ENCODE measurements at places on chromosomes 4 and X.

DNA sequence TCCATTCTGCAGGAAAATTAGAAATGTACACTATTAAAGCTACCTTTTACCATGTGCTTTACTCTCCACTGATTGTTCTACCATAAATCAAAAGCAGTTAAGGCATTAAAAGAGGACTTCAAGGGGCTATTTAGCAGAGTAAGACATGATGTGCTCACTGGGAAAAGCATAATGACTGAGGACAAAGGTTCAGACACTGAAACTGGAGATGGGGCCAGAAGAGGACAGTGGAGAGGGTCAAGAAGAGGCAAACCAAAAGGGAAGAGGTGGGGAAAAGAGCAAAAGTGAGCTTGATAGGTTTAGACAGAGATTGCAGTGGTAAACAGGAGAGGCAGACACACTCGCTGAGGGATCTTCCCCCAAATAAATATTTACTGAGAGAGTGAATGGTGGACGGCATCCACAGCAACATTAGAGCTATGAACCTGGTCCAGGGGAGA is 23.8 kb downstream of the SH3RF1 start:
- DNase-seq, result no peak

GRCh38 chrX:6465756-6466155 is 69.2 kb downstream of the VCX3A start:
- DNase-seq, result no peak

DNA sequence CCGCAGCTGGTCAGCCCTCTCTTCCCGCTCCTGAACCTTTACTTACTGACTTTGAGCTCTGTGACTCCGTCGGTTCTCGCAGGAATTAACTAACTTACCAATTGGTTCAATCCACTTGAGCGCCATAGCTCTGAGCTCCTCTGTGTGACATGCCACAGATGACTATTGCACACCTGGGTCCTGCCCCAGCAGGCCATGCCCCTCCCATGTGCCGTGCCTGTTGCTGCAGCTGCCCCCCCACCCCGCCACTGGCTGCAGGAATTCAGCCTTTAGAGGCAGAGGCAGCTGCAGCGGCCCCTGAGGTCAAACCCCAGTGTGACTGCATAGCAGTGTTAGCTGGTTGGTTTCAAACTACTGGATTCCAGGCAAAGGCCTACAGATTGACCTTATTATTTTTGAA is 70.6 kb downstream of the MTMR1 start:
- DNase-seq, result no peak

- DNase-seq, result no peak
These were observed 22.1 kb upstream of the OR13H1 start for GRCh38 chrX:131521824-131522223.

GRCh38 chrX:43750248-43750676 is 94.2 kb downstream of the MAOA start:
- DNase-seq, result peak; percentile 14

GRCh38 chr4:123364906-123365305 is 31.7 kb upstream of the SPRY1 start:
- DNase-seq, result no peak

- DNase-seq, result no peak
These were observed 932.7 kb downstream of the FAT4 start for GRCh38 chr4:126247409-126247808.

DNA sequence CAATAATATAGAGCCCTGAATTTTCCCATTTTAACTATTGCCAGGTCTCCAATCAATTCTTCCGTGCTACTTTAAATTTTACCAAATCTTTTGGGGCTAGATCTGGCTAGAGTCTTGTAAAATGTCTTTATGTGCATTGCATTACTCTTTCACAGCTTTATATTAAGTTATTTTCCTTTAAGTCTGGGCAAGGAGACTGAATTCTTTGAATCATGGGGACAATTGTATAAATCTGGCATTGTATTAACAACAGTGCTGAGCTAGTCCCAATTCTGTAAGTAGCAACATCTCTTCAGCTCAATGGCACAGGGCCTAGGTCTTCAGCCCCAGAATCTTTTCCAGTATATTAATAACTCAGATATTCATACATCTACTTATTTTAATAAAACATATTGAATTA is 1080.4 kb upstream of the INTU start:
- DNase-seq, result no peak

DNA sequence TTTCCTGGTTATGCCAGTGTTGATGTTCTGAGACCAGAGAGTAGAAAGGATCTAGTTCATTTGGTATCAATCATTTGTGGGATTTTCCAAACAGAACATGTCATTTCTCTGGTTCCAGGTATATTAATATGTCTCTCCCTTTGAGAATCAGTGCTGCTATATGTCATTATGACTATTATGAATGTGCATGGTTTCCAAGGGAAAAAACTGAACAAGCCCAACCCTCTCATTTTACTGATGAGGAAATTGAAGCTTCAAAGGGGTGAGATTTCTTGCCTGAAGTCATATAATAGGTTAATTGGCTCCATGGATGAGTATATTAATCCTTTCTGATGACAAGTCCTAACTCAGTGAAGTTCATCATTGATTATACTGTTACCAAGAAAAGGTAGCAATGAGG is 31.9 kb downstream of the RUFY3 start:
- DNase-seq, result no peak

GRCh38 chr4:140755774-140756318 is 339 bp downstream of the TBC1D9 start:
- peak; percentile 52 for DNase-seq

- no peak for DNase-seq
These were observed 266.0 kb downstream of the PAPSS1 start for GRCh38 chr4:107453987-107454386.

DNA sequence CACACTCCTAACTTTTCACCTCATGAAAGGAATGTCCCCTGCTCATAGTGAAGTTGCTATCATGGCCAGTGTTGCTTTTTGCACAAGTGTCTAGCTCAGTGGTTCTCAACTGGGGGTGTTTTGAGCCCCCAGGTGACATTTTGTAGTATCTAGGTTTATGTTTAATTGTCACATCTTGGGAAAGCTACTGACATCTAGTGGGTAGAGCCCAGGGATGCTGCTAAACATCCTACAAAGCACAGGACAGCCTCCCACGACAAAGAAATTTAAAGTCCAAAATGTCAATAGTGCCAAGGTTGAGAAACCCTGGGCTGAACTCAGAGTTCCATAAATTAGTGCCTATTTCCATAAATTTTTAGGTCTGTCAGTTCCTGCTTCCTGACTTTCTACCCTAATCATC is 70.7 kb upstream of the HCCS start:
- DNase-seq, result no peak

- DNase-seq, result no peak
These were observed 940.0 kb downstream of the SH3BGRL start for GRCh38 chrX:82141942-82142341.

- DNase-seq, result no peak
These were observed 821 bp downstream of the ASMTL start for GRCh38 chrX:1451661-1452515.

DNA sequence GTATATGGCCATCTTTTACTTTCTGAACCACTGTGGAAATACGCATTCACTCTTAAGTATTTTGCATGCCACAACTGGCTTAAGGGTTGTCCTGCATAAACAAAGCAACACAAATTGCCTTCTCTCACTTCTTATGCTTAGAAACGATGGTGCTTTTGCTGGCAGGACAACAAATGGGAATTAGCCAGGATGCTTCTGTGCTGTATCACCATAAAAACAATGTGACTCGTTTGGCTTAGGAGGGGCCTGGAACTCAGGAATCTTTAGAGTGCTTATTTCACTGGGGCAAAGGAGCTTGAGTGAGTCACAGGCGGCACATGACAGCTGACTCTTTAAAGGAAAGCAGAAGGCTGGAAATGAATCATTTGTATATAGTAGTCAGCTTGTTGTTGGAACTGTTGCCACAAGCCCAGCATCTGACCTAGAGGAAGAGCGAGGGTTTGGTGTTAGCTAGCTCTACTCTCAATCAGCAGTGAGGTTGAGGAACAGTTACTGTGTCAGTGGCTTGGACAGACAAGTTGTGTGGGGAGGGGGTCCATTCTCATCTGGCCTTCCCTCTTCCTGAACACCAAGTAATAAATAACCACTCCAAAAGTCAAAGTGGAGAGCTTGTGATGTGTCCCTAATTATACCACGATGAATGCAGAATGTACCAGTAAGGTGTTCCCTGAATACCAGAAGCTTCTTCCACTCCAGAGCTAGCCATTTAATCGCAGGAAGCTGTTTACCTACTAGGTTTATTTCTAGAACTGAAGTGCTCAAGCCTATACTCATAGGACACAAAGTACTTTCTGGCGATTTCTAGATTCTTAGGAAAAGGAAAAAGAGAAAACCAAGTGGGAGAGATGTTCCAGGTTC is 293.1 kb downstream of the CAMK2D start:
- peak; percentile 92 for DNase-seq

GRCh38 chr4:131531087-131531486 is 1618.0 kb upstream of the PCDH10 start:
- DNase-seq, result no peak

DNA sequence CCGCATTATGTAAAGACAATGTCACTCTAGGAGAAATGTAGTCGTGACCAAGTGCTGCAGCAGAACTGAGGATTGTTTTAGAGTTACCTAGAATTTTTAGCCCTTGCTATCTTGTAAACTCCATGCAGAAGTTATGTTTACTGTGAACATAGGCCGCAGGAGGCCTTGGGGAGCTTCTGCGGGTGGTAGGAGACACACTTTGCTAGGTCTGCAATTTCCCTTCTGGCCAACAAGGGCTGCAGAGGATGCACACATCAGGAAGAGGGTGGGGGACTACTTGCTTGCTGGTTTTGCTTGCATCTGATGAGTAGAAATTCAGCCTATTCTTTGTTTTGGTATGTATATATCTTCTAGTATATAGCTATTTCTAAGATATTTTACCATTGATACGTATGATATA is 23.1 kb downstream of the BANK1 start:
- no peak for DNase-seq

DNA sequence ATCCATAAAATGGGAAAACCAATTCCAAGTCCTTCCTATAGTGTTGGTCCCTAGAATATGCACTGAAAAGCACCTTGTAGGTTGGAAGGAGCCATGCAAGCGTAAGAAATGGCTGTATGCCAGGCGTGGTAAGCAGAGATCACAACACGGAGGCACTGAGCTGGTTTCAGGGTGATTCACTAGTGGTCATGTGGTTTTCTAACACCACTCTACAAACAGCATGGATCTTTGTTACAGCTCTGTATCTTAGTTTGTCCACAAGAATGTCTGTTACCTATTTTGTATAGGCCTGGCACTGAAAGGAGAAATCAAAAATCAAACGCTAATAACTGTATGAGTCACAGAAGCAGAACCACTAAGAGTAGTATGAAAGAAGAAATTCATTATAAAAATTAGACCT is 71.9 kb downstream of the MAGEB17 start:
- DNase-seq, result no peak

DNA sequence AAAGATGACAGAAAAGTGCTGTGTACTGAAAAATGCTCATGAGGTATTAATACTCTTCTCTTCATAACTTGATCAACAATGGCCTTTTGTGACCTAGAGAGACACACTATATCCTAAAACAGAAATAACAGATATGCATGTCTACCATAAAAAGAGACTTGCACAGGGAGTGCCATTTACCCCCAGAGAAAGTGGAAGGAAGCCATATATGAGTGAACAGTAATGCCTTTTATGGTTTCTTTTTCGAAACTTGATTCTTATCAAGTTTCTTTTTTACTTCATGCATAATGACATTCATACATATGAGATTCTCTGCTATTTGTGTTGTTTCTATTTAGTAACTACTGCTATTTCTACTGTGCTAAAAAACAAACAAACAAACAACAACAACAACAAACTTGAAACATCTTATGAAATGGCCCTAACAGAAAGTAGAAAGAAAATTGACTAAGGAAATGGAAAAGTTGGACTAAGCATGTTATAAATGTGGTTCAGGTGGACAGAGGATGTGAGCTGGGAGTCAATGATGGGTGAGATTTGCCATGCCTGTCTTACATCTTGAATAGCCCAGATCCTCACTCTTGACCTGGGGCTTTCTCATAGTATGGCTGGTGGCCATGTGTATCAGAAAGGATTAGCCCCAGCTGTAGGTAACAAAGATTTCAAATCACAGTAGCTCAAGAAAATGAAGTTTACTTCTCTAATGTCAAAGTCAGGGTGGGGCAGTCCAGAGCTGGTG is 43.8 kb downstream of the GEMIN8 start:
- no peak for DNase-seq

- DNase-seq, result no peak
These were observed 1.6 kb downstream of the CLOCK start for GRCh38 chr4:55545151-55545550.

- no peak for DNase-seq
These were observed 313.4 kb downstream of the TENM3 start for GRCh38 chr4:182556580-182556979.

- DNase-seq, result no peak
These were observed 11.0 kb upstream of the SH3BP2 start for GRCh38 chr4:2781911-2782310.

DNA sequence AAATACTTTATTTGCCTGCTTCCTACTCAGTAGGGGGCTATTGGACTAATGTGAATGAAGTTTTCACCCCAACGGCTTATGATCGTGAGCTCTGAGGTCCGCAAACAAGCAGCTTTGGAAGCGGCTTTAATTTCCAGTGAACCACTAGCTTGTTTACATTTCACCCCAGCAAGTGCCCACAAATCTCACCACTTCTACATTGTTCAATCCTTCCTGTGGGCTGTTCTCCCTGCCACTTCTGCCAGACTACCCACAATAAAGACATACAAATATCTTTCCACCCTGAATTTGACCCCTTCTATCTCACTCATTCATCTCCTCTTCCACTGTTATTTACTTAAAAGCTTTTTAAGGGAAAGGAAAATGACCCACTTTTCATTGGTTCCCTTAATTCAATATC is 98.0 kb downstream of the CDS1 start:
- DNase-seq, result no peak

- no peak for DNase-seq
These were observed 99.2 kb upstream of the RAPGEF2 start for GRCh38 chr4:159003420-159004253.

- no peak for DNase-seq
These were observed 112.5 kb downstream of the CCNG2 start for GRCh38 chr4:77269505-77269904.

DNA sequence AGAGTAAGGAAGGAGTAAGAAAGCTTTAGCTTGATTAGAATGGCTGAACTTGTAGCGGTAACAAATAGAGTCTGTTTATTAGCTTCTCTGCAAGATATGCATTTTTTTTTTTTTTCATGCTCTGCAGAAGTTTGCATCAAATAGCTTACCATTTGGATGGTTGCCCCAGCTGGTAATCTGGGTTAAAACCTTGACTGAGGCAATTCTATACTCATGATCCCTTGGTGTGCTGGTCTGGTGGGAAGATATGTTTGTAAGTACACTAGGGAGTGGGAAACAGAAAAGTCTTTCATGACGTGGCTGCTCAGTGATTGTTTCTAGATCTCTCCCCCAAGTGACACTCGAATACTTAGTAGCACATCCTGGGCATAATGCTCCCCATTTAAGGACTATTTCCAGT is 32.1 kb downstream of the SEPTIN11 start:
- DNase-seq, result no peak

GRCh38 chr4:36427696-36428095 is 146.3 kb downstream of the DTHD1 start:
- no peak for DNase-seq

- DNase-seq, result no peak
These were observed 41.7 kb downstream of the PTTG2 start for GRCh38 chr4:38001927-38002326.

GRCh38 chr4:184450045-184450444 is 24.3 kb downstream of the IRF2 start:
- no peak for DNase-seq

Measured in T1000 (cell line).